ENCODE measurements at places on chromosomes 1 and 21. TPM values are rescaled to one million over a fixed set of nuclear protein-coding genes. Genes with fewer than 3 reads are reported as not detected.

Gene LMX1A
- total RNA-seq: 0.64 TPM

Gene PLOD1
- 83.9 TPM for total RNA-seq

DNA sequence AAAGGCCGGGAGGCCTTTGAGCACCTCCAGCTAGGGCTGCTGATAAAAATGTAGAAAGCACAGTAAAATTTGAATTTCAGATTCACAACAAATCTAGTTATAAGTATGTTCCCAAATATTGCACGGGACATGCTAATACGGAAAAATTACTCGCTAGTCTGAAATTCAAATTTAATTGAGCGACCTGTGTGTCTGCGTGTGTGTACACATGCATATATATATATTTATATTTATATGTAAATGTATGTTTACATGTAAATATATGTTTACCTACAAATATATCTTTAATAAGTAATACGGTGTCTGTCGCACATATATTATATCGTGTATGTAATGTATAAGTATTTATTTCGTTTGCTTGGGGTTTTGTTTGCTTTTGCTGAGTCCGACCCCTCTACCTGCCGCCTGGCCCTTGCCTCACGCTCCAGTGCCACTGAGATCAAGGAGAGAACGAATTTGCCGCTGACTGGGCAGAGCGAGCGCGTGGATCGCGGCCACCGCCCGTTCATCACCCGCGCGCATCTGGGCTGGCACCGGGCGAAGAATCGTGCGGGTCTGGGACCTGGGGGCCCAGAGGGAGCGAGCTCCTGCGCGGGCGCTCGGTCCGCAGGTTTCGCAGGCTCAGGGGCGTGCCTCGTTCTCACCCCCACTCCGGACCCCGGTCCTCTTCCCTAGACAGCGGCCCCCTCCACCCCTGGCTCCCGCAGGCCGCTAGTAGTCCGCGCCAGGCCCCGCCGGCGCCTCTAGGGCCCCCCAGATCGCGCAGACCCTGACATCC lies 534 bp upstream of the WRAP73 start:
- DNase-seq: no peak

GRCh38 chr1:160504651-160505050 lies 18.4 kb downstream of the SLAMF6 start:
- no peak for DNase-seq

Gene DYNLT4
- 0.35 TPM for total RNA-seq

DNA sequence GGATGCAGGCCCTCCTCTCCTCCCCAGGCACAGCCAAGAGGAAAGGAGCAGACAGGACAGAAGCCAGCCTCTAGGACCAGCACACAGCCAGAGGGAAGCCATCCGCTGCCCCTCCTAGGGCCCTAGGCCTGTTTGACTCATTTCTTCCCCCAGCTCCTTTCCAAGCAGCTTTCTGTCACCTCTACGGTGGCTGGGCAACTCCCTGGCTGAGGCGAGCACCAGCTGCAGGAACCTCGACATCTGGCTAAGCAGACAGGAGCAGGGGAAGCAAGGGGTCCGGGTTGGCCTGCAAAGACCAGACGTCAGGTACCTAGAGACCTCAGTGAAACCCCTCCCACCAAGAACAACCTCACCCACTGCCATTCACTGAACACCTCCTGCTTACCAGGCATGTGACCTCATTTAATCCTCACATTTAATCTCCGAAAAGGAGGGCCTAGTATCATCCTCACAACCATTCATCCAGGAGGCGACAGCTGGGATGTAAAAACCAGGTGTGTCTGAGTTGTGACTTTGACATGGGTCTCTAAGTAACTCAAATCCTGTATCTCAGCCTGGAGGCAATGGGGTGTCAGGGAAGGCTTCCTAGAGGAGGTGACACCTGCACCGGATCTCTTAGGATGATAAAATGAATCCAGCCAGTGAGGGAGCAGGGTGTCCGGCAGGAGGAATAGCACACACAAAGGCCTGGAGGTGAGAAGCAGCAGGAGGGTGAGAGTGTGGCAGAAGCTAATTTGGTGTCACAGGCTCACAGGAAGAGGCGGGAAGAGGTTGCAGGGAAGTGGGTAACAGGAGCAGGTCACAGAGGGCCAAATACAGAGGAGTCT lies 5.9 kb downstream of the LRP8 start:
- no peak for DNase-seq

DNA sequence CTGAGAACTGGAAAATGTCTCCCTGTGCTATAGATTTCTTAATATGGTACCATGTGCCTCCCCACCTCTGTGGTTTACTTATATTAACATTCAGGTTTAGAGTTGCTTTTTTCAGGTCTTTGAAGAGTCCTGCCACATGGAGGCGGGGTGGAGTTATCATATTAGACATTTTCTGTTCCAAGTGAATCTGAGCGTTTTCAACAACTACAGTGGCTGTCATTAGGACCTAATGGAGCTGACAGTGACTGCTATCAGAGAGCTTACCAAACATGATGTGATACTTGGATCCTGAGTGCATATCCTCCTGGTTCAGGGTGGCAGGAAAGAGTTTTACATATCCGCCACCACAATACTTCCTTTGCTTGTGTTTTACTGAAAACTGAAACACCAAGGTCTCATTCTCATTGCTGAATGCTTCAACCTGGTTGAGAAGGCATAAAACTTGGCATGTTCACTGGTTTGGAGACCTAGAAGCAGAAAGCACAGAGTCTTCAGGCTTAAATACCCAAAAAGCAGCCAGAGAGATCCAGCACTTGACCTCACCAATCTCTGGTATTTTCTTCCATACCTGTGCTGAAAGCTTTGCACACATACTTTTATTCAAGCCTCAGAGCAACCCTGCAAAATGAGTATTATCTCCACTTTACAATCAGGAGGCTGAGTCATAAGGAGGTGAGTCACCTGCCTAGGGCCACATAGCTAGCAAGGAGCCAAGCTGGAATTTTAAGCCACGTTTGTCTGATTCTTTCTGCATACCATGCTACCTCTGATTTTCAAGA lies 47.4 kb upstream of the OSBPL9 start:
- peak; percentile 32 for DNase-seq

DNA sequence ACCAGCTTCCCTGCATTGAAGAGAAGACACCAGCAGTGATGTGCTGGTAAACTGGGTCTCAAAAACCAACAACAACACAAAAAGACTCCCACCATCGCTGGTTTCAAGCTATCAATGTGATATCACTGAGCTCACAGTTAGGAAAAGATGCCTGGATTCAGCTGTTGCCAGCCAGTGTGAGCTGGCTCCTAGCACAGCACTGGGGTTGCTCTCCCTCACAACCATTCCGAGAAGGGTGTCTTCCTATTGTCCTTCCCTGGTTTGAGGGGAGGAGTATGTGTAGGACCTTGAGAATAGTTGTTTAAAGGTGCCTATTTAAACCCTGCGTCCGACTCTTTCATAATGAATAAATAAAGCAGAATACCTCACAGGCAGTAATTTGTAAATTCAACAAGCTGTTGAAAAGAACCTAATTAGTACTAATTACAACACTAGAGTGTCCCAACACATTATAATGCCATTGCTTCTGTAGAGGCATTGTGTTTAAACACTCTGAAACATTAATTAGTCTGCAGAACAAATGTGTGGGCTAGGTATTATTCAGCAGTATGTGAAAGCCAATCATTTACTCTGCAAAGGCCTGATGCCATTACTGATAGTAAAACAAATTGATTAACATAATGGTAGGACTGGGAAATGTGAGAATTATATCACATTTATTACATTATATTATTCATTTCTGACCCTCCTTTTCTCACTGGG lies 17.2 kb downstream of the NIBAN1 start:
- DNase-seq: no peak

- DNase-seq: no peak
These were observed 19.2 kb upstream of the PKP1 start for GRCh38 chr1:201264072-201264471.

- DNase-seq: no peak
These were observed 41.1 kb downstream of the KCNJ6 start for GRCh38 chr21:37874904-37875780.

Gene CD48
- 4.9 TPM for total RNA-seq

GRCh38 chr1:47875831-47876586 lies 121.2 kb downstream of the TRABD2B start:
- no peak for DNase-seq

Gene UBE2U
- total RNA-seq: not detected

DNA sequence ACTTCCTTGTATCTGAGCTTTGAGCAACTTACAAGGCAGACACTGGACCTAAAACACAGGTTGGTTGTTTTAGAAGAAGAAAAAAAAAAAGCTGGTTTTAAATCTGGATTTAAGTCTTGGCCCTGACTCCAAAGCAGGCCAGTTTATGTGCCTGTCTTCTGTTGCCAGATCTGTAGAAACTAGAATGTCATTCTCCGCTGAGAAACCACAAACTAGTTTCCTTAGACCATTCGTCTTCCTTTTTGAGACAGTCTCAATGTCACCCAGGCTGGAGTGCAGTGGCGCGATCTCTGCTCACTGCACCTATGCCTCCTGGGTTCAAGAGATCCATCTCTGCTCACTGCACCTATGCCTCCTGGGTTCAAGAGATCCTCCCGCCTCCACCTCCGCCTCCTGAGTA lies 33.9 kb downstream of the APP start:
- no peak for DNase-seq

DNA sequence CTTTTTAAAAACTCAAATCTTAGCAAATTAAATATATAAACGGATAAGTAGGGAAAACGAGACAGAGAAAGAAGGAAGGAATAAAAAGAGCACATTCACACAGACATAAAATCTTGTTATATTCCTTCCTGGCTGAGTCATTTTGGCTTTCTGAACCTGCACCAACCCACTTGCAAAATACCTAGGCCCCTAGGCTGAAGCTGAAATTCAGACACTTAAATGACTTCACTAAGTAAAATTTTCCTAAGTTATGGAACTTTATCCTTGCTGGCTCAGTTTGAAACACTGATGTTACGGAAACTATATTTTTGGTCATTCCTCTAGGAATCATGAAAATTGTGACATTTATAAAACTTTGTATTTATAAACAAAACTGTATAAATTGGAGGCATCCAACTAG lies 462.8 kb upstream of the NFIA start:
- DNase-seq: no peak

Gene KLHL20
- total RNA-seq: 14.9 TPM

GRCh38 chr21:43338951-43339350 lies 88.0 kb downstream of the SIK1 start:
- DNase-seq: no peak

GRCh38 chr1:1550591-1551432 lies 10.4 kb upstream of the TMEM240 start:
- no peak for DNase-seq

GRCh38 chr1:21801100-21801499 lies 11.0 kb upstream of the LDLRAD2 start:
- no peak for DNase-seq

Gene DYNLT5
- 0.72 TPM for total RNA-seq

DNA sequence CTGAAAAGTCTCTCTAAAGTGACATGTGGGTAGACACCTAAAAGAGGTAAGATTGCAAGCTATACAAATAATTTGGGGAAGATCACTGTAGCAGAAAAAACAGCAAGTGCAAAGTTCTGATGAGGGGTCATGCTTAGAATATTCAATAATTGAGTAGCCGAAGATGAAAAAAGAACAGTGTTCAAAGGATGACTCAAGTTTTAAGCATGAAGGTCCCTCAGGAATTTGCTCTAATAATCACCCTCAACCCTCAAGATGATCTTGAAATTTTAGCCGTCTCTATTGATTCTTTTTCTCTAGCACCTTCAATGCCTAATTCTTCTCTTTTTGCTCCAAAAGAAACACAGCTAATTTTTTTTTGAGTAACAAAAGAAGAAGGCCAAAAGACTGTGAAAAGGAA lies 190.6 kb upstream of the ZNHIT6 start:
- no peak for DNase-seq

DNA sequence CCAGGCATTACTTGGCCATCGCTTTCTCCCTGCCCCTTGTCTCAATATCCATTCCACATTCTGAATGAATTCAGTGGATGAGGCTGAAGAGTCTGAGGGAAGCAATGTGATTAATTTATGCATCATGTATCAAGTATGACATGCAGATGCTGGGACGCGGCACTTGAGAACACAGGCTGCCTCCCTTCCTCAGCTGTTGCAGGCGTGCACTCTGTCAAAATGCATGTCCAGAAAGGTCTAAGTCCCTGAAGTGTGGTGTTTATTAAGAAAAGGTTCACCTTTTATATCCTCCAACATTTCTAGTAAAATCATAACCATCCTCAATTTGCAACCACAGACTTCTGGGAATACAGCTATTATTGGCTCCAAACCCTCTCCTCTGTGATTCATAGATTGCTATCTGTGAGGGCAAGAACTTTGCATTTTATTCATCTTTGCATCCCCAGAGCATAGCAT lies 22.6 kb upstream of the RAB3GAP2 start:
- no peak for DNase-seq

- DNase-seq: no peak
These were observed 45.0 kb downstream of the NEK2 start for GRCh38 chr1:211630236-211631081.

DNA sequence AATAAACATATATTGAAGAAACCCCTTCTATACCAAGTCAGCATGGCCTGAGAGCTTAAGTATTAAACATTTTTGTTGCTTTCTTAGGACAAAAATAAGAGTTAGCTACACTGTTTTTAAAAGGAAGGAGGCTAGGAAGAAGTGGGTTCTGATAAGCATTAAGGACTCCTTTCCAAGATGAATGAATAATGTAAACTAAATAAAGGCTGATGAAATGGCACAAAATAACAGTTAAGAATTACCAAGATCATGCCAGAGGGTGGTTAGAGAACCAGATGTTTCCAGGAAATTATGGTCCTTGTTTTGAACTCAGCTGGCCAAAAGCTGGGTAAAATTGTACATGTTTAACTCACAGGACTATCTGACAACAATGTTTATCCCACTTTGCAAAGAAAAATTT lies 114.1 kb upstream of the ETS2 start:
- DNase-seq: no peak

GRCh38 chr1:6260433-6260934 lies 414 bp downstream of the GPR153 start:
- DNase-seq: no peak

- DNase-seq: no peak
These were observed 162.4 kb downstream of the KIF26B start for GRCh38 chr1:245317217-245317616.

DNA sequence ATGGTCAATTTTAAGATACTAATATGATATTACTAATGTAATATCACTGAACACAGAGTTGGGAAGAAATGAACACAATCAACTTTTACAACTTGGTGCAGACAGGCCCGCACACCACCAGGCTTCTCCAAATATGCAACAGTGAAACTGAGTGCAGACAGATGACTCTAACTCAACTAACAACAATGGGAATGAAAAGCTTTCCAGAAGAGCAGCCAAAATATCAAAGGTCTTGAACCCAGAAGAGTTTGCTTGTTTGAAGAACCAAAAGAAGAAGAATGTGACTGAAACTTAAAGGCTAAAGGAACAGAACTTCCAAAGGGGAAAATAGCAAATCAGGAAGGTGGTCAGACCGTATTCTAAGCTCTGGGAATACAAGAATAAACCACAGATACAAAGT lies 89.8 kb upstream of the COL11A1 start:
- DNase-seq: no peak

Gene ACP6
- total RNA-seq: 21.6 TPM

DNA sequence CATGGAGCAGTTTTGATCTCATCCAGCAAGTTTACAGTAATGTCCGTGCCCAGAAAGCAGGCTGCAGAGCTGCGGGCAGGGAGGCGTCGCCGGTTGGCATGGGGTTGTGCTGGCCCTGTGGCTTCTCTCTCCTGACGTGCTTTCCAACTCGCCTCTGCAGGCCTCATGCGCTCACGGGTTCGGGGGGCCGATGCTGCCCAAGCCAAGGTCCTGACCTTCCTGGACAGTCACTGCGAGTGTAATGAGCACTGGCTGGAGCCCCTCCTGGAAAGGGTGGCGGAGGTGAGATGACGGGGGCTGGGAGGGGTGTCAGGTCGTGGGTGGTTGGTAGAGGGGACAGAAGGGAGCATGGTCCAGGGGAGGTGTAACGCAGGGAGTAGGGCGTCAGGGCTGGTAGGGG lies 176.1 kb downstream of the GALNT2 start:
- DNase-seq: no peak

All from colonic mucosa (tissue), 4 donors.